CD8-positive, alpha-beta T cell (primary cell): ENCODE measurements at places on chromosomes 4 and X.

GRCh38 chr4:151114338-151114737 lies 14.9 kb downstream of the RPS3A start:
- no peak for DNase-seq

- peak; percentile 75 for DNase-seq
Observed at GRCh38 chr4:122716825-122717448, 15.6 kb upstream of the BBS12 start.

GRCh38 chr4:69727426-69727825 lies 33.0 kb downstream of the SULT1B1 start:
- DNase-seq = no peak

DNA sequence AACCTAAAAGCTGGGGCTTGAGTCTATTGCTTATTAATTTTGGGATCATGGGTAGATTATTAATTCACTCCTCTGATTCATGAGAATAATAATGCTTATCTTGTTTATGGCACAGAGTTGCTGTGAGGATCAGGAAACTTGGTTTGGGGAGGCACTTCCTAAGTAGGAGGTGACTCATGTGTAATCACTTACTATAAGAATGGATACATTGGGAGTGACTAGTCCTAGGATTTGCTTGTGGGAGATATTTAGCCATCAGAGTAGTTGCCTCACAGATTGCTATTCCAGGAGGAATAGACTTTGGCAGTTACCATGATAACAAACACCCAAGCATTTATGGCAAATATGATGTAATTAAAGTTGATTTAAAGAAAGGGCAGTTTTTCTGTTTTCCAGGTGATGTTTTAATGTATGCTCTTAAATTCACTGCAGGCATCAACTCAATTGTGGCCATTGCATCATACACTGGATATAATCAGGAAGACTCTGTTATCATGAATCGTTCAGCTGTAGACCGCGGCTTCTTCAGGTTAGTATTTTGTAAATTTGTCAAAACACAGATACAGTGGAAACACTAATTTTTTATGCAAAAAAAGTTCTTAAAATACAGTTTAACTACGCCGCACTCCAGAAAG lies 41.9 kb downstream of the POLR2B start:
- DNase-seq = no peak

DNA sequence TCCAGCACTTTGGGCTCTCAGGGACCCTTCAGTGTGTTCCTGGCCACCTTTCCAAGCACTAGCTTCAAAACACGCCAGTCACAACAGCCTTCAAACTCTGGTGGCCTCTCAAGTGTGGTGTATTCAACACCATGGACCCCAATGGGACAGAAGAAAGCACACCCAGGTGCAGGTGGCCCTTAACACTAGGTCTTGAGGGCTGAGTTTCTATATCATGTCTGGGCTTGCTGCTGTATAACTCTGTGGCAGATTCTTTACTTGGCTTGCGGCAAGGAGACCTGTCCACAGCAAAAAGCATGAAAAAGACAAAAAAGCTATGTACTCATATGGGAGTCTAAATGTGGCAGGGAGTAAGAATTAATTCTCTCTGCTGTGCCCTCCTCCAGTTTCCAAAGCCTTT lies 23.1 kb downstream of the MSL3 start:
- DNase-seq = no peak

- no peak for DNase-seq
Observed at GRCh38 chrX:15864629-15865028, 10.0 kb upstream of the AP1S2 start.

DNA sequence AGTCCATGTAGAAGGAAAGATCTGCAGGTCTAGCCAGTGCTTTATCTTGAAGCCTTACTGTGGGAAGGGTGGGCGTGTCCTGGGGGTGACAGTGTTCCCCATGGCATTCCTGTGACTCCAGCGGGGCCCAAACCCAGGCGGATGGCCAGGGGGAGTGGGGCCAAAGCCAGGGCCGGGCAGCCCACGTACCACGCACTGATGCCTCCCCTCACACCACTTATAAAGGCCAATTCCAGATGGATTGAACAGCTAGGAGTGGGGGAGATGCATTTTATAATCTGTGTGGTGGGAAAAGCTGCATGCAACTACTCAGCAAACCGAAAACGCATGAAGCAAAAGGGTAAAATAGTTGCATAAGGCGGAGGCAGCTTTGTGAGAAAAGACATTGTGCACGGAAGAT lies 36.4 kb downstream of the NELFA start:
- no peak for DNase-seq

GRCh38 chrX:80216086-80216485 lies 201.5 kb downstream of the TBX22 start:
- DNase-seq = no peak

GRCh38 chr4:159455675-159456237 lies 352.9 kb downstream of the RAPGEF2 start:
- no peak for DNase-seq

DNA sequence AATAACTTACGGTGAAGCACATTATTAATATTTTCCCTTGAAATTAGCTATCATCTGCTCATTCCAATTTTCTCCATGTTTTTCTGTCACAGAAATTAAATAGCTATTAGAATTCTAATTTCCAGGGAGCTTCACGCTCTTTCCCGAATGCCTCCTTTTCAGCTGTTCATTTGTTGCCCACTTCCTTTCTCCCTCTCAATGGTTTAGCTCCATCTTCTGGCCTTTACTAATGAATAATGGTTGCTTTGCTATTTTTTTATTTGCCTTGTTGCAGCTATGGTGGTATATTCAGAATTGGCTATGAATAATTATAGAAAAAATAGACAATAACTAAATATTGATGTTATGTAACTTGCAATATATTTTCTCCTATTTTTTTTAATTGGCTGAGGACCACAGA lies 70.5 kb downstream of the GRIA2 start:
- no peak for DNase-seq

DNA sequence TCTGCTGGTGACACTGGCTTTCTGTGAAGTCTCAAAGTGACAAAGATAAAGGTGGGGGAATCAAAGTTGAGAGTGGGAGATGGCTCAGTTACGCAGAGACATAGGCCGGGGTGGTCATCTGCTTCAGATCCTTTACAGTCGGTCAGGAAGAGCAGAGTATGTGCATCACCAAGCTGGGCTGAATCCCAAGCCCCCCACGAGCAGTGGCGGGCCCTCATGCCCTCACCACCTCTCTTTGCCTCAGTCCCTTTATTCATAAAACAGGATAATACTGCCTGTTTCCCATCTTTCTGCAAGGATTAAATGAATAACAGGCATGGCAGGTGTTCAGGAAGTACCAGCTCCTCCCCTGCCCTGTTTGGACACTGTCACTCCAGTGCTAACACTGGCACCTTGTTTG lies 135.6 kb downstream of the EVC2 start:
- no peak for DNase-seq

DNA sequence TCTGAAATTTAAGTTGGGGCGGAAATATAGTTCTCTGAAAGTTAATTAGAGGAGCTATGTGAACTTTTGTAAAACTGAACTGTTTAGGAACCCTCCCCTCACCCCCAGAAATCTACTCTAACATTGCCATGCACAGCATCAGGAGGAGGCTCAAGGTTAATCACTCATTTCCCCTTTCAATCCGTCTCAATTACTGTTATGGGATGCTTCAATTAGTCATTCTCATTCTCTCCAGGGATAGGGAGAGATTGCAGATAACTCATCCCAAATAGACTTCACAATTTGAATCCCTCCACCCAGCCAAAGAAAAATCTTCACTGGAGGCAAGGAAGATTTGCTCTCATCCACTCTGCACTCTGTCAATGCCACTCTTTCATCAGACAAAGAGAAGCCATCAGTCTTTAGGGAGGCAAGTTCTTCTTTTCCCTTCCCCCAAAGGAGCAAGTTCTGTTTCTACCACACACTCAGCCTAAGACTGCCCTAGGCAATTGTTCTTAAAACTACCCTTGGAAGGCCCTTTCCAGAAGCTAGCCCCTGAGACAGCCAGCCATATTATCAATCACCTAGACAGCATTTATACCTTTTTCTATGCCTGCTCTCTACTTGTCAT lies 140.4 kb downstream of the SLC10A7 start:
- DNase-seq = no peak

DNA sequence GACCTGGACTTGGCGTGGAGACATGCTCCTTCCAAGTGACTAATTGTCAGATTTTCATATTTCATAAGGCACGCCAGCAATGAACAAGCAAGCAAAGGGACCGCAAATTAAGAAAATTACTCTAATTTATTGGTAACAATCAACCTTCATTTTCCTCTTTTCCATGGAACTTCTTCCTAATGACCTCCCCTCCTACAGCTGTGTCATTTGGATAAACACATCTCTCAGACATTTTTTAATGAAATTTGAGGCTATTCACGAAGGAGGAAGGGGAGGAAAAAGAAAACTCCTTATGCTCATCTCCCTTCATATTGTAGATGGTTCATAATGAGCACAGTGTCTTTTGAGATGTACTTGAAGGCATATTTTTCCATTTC lies 38.6 kb upstream of the TLR3 start:
- DNase-seq = no peak

DNA sequence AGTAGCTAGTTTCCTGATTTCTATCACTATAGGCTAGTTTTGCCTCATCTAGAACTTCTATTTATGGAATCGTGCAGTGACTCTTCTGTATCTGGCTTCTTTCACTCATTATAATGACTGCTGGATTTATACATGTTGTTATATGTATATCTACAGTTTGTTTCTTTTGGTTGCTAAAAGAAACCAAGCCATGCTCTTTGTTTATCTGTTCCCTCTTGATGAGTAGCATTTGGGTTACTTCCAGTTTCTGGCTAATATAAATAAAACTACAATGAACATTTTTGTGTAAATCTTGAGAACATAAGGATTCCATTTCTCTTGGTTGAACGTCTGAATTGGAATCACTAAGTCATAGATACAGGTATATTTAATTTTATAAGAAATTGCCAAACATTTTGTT lies 73.9 kb downstream of the ARHGAP24 start:
- no peak for DNase-seq

- DNase-seq = no peak
Observed at GRCh38 chr4:83932750-83933391, 397.0 kb downstream of the GPAT3 start.

GRCh38 chr4:54687887-54688841 lies 30.4 kb downstream of the KIT start:
- DNase-seq = no peak

GRCh38 chrX:141652286-141652685 lies 46.3 kb downstream of the SPANXD start:
- no peak for DNase-seq

- DNase-seq = no peak
Observed at GRCh38 chrX:136745215-136746173, 35.2 kb downstream of the ARHGEF6 start.

- DNase-seq = no peak
Observed at GRCh38 chr4:11691236-11691635, 262.5 kb upstream of the HS3ST1 start.

DNA sequence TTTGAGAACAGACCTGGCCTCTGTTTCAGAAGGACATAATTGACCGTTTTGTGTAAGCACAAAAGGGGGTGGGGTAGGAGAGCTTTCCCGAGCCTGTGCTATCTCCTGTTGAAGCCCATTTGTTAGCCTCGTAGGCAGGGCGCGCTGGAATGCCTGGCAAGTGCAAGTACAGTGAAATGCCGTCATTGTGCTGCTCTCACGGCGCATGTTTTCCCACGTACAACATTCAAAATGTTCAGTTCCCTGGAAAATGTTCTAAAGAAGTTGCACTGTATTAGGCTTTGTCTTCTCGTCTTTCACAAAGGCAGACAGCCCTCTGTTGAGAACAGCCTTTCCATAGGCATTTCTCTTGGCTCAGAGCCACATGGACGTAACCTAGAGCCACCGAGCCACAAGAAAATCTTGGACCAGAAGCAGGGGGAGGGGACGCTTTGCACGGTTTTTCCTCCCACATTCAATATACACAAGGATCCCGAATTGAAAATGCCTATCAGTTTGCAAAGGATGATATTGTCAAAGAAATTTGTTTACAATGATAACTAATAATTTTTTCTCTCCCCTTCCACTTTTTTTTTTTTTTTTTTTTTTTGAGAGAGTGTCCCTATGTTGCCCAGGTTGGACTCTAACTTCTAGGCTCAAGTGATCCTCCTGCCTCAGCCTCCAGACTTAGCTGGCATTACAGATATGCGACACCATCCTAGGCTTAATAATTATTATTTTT lies 54.6 kb upstream of the RAPGEF2 start:
- DNase-seq = no peak

DNA sequence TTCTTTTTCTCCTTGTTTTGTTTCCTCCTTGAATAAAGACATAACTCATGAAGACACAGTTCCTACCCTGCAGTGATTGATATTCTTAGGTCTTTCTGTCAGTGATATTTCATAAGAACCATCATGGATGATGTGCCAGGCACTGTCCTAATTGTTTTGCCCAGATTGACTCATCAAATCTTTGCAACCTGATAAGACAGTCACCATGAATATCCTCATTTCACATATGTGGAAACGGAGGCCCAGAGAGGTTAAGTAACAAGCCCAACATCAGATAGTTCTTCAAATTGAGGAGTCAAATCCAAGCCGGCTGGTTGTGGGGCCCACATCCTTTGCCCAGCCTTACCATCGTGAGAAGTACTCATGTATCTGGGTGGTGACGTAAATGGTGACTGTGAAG lies 69.9 kb downstream of the SEL1L3 start:
- no peak for DNase-seq

GRCh38 chr4:40582413-40582812 lies 47.3 kb downstream of the RBM47 start:
- DNase-seq = no peak

- no peak for DNase-seq
Observed at GRCh38 chr4:78556665-78557064, 5.1 kb downstream of the ANXA3 start.

DNA sequence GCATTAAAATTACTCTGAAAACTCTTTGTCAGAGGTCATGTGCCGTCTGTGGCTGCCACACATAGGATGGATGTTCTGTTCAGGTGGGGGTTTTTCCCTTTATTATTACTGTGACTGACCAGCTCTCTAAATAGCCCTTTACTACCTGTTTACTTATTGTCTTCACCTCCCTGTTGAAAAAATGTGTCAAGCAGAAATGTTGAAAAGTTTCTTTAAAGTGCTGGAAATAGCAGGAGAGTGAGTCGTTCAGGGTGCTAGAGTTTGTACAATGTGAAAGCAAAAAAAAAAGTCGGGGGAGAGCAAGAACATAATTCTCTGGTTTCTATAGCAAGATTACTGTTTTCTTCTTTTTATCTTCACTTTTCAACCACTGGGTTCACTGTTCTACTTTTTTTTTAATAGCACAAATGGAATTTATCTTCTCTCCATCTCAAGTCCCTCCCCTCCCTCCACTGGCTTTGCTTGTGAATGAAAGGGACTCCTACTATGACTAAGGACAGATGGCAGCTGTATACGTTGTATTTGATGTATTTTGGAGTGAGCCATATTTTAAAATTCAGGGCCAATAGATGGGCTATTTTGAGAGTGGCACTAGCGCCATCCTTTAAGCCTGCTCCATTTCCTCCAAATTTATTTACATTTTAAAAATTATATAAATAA lies 33.3 kb downstream of the ARX start:
- no peak for DNase-seq

DNA sequence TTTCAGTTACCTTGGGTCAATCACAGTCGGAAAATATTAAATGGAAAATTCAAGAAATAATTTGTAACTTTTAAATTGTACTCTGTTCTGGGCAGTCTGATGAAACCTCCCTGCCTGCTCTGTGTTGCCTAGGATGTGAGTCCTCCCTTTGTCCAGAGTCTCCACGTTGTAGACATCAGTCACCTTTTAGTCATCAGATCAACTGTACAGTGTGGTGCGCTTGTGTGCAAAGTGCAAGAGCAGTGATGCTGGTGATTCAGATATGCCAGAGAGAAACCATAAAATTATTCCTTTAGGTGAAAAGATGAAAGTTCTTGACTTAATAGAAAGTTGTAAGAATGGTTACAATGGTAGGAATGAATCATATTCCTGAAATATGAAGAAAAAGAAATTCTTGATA lies 1.4 kb downstream of the SPATA4 start:
- DNase-seq = no peak
